ENCODE measurements at places on chromosomes 3 and 15. TPM values are rescaled to one million over a fixed set of nuclear protein-coding genes. Genes with fewer than 3 reads are reported as not detected.
A peak's percentile ranks its signal among the peaks of the same experiment; 100 is the strongest.

GRCh38 chr15:88174571-88174970, 82.0 kb downstream of the NTRK3 start:
- no peak overlapping the region for H3K4me3 ChIP-seq
- DNase-seq: no peak
- H3K36me3 ChIP-seq: no peaks in the 10 kb centered on the region
- H3K4me1 ChIP-seq: no peaks in the 10 kb centered on the region
- no peak overlapping the region for H3K27ac ChIP-seq
- no peaks in the 10 kb centered on the region for H3K27me3 ChIP-seq

DNA sequence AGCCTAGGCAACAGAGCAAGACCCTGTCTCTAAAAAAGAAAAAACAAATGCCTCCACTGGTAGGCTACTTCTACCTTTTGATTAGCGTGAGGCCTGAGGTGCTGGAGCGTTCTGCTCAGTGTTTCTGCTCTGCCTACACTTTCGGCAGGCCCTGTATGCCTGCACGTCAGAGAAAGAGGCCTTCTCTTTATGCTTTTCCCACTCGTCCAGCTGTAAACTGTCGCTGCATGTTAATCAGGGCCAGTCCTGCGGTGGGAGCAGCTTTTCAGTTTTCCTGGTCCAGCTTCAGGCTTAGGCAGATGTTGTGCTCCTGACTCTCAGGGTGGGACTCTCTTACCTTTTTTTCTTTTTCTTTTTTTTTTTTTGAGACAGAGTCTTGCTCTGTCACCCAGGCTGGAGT, 25.3 kb downstream of the CSPG5 start:
- DNase-seq: no peak
- no peaks in the 10 kb centered on the region for H3K4me1 ChIP-seq
- H3K36me3 ChIP-seq: no peaks in the 10 kb centered on the region
- H3K4me3 ChIP-seq: no peak overlapping the region
- no peak overlapping the region for H3K27ac ChIP-seq
- H3K27me3 ChIP-seq: no peaks in the 10 kb centered on the region

- DNase-seq: no peak
- no peak overlapping the region for H3K27ac ChIP-seq
- H3K36me3 ChIP-seq: no peaks in the 10 kb centered on the region
These were observed 59.6 kb downstream of the PRTG start for GRCh38 chr15:55683376-55683775.

- H3K27me3 ChIP-seq: no peaks in the 10 kb centered on the region
These were observed 175.9 kb downstream of the CNTN4 start for GRCh38 chr3:2274526-2274925.

DNA sequence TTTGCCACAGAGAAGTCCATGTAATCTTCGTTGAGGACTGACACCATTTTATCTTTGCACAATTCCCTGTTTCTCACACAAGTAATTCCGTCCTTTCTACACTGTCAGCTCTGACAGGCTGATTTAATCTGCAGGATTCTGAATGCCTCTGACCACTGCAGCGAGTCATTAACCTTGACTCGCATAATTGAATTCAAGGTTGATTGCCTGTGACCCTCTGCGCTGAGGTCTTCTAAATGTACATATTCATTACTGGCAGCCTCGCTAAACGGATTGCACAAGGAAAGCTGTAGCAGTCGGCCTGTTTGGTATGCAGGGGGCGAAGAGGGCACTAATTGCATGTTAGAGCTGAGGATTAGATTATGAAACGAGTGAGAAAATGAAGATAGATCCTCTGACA, 147.8 kb downstream of the SHOX2 start:
- DNase-seq: no peak
- no peaks in the 10 kb centered on the region for H3K4me1 ChIP-seq
- H3K4me3 ChIP-seq: no peak overlapping the region
- no peaks in the 10 kb centered on the region for H3K27me3 ChIP-seq
- H3K36me3 ChIP-seq: no peaks in the 10 kb centered on the region

GRCh38 chr15:70701891-70702568, 61.3 kb downstream of the UACA start:
- H3K27ac ChIP-seq: peak overlapping the region; percentile 42
- H3K4me1 ChIP-seq: peaks cover 37% of the 10 kb centered on the region
- H3K36me3 ChIP-seq: no peaks in the 10 kb centered on the region
- no peak overlapping the region for H3K4me3 ChIP-seq
- no peaks in the 10 kb centered on the region for H3K27me3 ChIP-seq

GRCh38 chr3:69747511-69748258, 8.4 kb downstream of the MITF start:
- no peak for DNase-seq
- no peak overlapping the region for H3K27ac ChIP-seq
- no peaks in the 10 kb centered on the region for H3K36me3 ChIP-seq
- H3K27me3 ChIP-seq: no peaks in the 10 kb centered on the region
- no peak overlapping the region for H3K4me3 ChIP-seq

DNA sequence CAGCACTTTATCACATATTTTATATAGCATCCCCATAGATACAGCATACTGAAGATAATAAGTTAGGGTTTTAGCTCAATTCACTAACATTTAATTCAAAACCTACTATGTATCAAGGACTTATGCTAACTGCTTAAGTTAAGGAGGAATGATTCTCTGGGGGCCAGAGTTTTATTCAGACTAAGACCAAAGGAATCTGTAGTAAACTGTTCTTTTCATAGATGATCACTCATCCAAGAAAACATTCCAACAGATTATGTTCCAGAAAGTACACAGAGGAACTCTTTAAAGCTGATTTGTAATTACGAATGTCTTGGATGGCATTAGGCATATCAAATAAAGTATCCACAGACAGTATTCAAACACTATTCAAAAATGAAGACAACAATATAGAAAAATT, 226.4 kb downstream of the SCAPER start:
- H3K27ac ChIP-seq: no peak overlapping the region
- no peaks in the 10 kb centered on the region for H3K27me3 ChIP-seq
- H3K4me3 ChIP-seq: no peak overlapping the region
- H3K4me1 ChIP-seq: no peaks in the 10 kb centered on the region

- no peaks in the 10 kb centered on the region for H3K27me3 ChIP-seq
- no peak for DNase-seq
- H3K27ac ChIP-seq: no peak overlapping the region
- no peaks in the 10 kb centered on the region for H3K36me3 ChIP-seq
- no peak overlapping the region for H3K4me3 ChIP-seq
- H3K4me1 ChIP-seq: peaks cover 12% of the 10 kb centered on the region
These were observed 53.6 kb upstream of the THRB start for GRCh38 chr3:24548278-24548677.

DNA sequence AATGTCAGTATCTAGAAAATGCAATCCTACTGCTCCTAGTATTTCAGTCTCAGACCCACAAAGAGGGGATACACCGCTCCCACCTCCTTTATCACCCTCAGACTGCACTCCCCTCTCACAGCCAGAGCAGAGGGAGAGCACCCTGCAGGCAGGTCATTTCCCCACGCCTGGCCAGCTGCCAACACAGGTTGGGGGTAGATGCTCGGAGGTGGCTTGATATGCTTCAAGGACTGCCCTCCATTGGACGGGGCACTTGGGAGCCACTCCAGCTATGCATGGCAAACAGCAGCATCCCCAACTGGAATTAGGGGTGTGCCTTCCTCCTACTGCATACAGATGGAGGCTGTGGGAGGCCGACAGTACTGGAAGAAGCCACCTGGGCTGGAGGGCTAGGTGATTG, 41.9 kb downstream of the TMEM266 start:
- no peak overlapping the region for H3K27ac ChIP-seq
- no peaks in the 10 kb centered on the region for H3K4me1 ChIP-seq
- no peak for DNase-seq
- no peaks in the 10 kb centered on the region for H3K36me3 ChIP-seq
- H3K27me3 ChIP-seq: no peaks in the 10 kb centered on the region

- no peak overlapping the region for H3K27ac ChIP-seq
- DNase-seq: no peak
- H3K4me3 ChIP-seq: no peak overlapping the region
- no peaks in the 10 kb centered on the region for H3K4me1 ChIP-seq
- no peaks in the 10 kb centered on the region for H3K27me3 ChIP-seq
- no peaks in the 10 kb centered on the region for H3K36me3 ChIP-seq
These were observed 7.7 kb downstream of the CLDN11 start for GRCh38 chr3:170426240-170426797.

DNA sequence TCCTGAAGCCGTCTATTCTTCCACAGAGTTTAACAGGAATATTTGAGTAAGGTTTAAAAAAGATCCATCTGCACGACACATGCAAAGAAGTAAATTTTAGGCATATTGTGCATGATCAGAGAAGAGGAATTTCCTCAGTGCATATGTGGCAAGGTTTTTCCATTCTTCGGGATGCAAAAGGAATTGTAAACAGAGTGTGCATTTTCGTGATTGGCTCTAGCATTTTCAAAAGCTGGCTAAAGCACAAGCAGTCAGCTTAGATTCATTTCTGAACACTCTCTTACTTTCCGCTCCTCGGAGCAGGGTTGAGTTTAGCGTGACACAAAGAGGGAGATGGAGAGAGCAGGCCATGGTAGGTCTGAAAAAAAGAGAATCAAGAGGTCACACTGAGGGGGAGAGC, 128.2 kb downstream of the ADAMTS9 start:
- H3K27me3 ChIP-seq: no peaks in the 10 kb centered on the region
- H3K27ac ChIP-seq: no peak overlapping the region
- no peak for DNase-seq
- no peak overlapping the region for H3K4me3 ChIP-seq
- H3K36me3 ChIP-seq: no peaks in the 10 kb centered on the region

GRCh38 chr3:156551261-156551660, 3.7 kb downstream of the SSR3 start:
- peaks cover 56% of the 10 kb centered on the region for H3K4me1 ChIP-seq
- H3K27me3 ChIP-seq: no peaks in the 10 kb centered on the region
- H3K27ac ChIP-seq: no peak overlapping the region
- H3K4me3 ChIP-seq: no peak overlapping the region

DNA sequence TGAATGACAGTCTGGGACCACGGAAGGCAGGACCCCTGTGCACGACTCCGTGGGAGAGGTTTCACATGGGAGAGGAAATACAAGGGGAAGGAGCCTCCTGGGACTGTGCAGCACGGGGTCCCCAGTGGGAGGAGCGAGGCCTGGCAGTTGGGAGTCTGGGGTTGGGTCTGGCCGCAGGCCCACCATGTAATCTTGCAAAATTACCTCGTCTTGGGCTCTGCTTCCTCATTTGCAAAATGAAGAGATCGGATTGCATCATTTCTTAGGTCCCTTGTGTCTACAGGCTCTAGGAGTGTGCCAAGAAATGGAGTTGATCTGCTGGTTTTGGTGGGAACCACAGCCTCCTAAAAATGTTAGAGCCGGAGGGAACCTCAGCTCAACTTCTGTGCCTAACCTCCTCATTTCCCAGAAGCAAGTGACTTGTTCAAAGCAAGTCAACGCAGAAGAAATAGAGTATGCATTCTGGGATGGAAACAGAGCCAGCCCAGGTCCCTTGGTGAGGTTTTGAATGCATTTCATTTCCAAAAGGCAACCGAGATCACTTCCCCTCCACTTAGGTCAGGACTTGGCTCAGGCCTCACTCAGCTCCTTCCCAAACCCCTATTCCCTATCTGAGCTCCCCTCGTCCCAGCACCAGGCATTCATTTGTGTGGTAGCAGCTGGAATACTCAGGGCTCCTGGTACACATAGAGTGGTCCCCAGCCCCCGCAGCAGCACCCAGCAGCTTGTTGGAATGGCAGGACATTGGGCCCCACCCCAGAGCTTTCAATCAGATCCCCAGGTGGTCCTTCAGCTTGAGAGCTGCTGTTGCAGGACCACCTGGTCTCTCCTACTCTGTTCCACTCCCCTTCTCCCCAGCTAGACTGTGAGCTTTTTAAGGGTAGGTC, 267.7 kb downstream of the XXYLT1 start:
- peak; percentile 44 for DNase-seq
- H3K27ac ChIP-seq: no peak overlapping the region
- no peak overlapping the region for H3K4me3 ChIP-seq
- no peaks in the 10 kb centered on the region for H3K4me1 ChIP-seq

- H3K36me3 ChIP-seq: no peaks in the 10 kb centered on the region
- no peak overlapping the region for H3K4me3 ChIP-seq
- H3K27ac ChIP-seq: no peak overlapping the region
- H3K4me1 ChIP-seq: no peaks in the 10 kb centered on the region
These were observed 31.3 kb upstream of the BLM start for GRCh38 chr15:90685591-90686434.

DNA sequence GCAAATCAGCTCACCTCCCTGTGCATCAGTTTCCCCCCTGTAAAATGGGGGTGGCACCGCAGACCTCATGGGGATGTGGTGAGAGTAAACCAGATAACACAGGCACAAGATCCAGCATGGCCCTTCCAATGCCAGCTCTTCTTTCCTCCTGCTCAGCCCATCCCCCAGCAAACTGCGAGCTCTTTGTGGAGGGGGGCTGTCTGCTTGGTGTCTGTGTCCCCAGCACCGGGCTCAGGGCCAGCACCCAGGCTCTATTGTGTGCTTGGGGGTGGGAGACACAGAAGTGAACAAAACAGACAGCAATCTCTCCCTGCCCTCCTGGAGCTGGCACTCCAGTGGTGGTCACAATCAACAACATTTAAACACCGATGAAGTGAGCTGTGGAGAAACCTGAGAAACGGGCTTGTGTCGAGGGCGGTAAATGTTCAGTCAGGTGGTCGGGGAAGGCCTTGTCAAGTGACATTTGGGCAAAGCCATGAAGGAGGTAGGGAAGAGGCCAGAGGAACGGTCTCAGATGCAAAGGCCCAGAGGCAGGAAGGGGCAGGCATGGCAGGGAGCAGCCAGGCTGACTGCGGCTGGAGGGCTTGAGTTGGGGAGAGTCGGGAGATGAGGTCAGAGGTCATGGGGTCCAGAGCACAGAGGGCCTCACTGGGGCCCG, 28.4 kb downstream of the GRIP2 start:
- H3K27me3 ChIP-seq: no peaks in the 10 kb centered on the region
- no peak overlapping the region for H3K4me3 ChIP-seq
- DNase-seq: no peak
- H3K27ac ChIP-seq: no peak overlapping the region
- H3K36me3 ChIP-seq: no peaks in the 10 kb centered on the region

- H3K4me3 ChIP-seq: no peak overlapping the region
- no peak for DNase-seq
- H3K27ac ChIP-seq: no peak overlapping the region
- H3K36me3 ChIP-seq: no peaks in the 10 kb centered on the region
These were observed 29.3 kb downstream of the EPHA6 start for GRCh38 chr3:96843505-96844203.

GRCh38 chr15:61195116-61196002, 33.7 kb downstream of the RORA start:
- no peak overlapping the region for H3K27ac ChIP-seq
- no peak overlapping the region for H3K4me3 ChIP-seq
- no peaks in the 10 kb centered on the region for H3K4me1 ChIP-seq
- H3K27me3 ChIP-seq: no peaks in the 10 kb centered on the region
- DNase-seq: no peak

The CLRN1 gene
- total RNA-seq: not detected

The ERICH6 gene
- not detected for total RNA-seq

The ITIH1 gene
- 0.51 TPM for total RNA-seq

The GOLGA8T gene
- total RNA-seq: 0.19 TPM

The ST8SIA2 gene
- not detected for total RNA-seq

The ADPRH gene
- 9.5 TPM for total RNA-seq

The GCSAM gene
- total RNA-seq: not detected

The PLA2G4B gene
- 6.4 TPM for total RNA-seq

The RHCG gene
- 0.92 TPM for total RNA-seq

The CCDC13 gene
- 0.75 TPM for total RNA-seq

The RLBP1 gene
- not detected for total RNA-seq

The CD86 gene
- total RNA-seq: 0.32 TPM

The RNF111 gene
- 16.3 TPM for total RNA-seq

The ARID3B gene
- 4.5 TPM for total RNA-seq

The DHX30 gene
- 23.0 TPM for total RNA-seq

All from pancreas (tissue), 10 donors.